Left ventricle myocardium superior (tissue), 1 donor: ENCODE measurements at places on chromosomes 2 and 18.

DNA sequence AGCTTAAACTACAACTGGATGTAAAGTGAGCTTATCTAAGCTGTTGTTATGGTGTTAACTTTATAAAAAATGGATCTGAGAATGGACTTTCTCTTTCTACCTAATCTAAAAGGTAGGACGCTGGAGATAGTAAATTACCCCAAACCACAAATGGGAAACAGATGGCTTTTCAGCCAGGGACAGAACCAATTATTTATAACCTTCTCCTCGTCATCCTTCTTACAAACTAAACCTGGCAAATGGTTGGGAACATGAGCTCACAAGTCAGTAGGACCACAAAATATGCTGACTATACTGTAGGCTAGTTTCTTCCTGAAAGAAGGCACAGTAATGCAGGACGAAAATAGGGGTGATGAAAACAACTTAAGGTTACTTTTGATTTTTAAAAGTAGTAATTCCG, 32.7 kb upstream of the ZDBF2 start:
- no peak for DNase-seq

- DNase-seq: no peak
These were observed 57.2 kb downstream of the HS6ST1 start for GRCh38 chr2:128261245-128262128.

DNA sequence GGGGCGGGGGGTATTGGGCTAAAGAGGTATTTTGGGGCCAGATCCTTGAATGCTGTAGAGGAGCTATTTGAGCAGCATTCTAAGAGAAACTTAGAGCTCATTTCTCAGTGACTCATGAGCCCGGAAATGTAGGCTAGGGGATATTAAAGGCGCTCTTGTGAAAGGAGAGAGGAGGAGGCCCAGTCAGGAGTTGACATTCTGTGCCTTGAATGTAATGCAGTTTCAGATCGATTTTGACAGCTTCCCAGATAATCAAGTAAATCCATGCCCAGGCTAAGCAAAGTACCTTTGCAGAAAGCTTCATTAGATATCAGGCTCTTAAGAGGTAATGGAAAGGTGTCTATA, 1.5 kb downstream of the CAB39 start:
- DNase-seq: no peak

- DNase-seq: peak; percentile 19
These were observed 8.4 kb upstream of the TMEM185B start for GRCh38 chr2:120231564-120231973.

DNA sequence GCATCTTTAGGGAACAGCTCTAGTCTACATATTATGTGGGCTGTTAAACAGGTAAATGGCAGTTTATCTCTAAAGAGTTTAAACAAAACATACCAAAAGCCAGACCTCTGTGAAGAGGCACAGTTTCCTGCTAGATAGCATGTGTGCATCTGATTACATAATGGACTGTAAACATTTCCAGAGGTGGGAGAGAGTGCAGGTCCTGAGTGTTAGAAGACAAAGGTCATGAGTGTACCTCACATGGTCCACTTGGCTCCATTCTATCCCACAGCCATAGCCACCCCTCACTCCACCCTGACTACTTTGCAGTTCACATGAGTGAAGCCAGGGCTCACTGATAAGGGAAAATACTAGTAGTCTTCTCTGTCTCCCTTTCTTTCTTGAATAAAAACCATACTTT, 233.4 kb downstream of the MTX2 start:
- no peak for DNase-seq

- DNase-seq: no peak
These were observed 4.9 kb downstream of the DCC start for GRCh38 chr18:52344881-52345280.

- no peak for DNase-seq
These were observed 221.7 kb upstream of the SH3BP4 start for GRCh38 chr2:234730066-234730640.

DNA sequence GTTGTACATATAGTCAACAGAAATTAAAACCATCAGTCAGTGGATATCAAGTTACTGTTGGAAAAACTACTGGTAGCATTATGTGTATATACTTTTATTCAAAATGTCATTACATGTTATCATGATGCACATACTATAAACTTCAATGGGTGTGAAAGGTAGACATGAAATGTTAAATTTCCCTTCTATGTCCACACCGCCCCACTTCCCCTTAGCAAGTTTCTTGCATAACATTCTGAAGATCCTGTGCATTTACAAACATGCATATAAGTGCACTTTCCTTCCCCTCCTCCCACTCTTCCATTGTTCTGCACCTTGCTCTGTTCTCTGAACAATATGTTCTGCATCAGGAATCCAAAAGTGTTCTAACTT, 16.6 kb upstream of the HK2 start:
- no peak for DNase-seq

GRCh38 chr2:6372317-6372901, 493.3 kb downstream of the CMPK2 start:
- no peak for DNase-seq

GRCh38 chr18:25099895-25100294, 252.1 kb downstream of the ZNF521 start:
- peak; percentile 38 for DNase-seq

DNA sequence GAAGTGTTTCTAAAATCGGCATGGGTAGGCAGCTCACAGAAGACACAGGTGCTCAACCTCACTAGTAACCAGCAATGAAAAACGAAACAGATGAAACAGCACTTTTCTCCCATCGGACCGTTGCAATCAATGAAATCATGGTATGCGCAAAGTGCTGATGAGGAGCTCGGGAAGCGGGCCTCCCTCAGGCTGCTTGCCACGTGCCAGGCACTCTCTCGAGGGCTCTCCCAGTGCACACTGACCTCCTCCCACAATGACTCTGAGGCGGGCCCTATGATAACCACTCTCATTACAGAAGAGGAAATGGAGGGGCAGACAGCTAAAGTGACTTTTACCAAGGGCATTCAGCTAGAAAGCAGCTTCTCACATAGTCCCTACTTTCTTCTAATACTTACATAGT, 3.8 kb upstream of the ANKRD23 start:
- DNase-seq: no peak

- no peak for DNase-seq
These were observed 163.2 kb downstream of the MTX2 start for GRCh38 chr2:176432434-176432833.

DNA sequence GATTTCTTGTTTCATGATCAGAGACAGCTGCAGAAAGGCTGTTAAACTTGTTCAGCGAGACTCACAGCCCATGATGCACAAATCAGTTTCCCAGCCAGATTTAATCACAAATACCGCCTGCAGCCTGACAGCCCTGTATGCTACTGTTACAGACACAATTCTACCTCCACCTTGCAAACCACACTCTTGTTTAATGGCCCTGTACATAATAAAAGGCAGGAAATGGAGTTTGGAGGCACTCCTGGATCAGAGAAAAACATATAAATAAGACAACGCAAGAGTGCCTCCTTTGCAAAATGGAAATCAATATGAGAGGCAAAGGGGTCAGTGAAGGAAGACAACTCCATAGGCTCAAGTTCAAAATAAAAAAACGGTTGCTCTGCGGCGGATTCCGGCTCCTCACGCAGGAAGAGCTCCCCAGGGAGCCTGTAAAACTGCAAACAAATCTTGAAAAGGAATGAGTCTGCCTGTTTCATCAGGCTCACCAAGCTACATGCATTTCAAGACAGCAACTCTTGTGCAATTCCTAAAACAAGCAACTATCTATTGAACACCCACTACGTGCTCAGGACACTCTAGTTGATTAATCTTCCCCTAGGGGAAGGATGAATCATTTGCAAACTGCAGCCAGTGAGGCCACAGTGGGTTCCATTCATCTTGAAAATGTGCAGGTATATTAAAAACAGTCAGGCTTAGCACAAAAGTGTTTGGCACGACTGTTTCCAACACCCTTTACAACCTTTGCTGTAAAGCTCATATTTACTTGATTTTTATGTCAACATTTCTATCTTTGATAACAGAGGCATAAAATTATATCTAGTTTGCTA, 37.5 kb downstream of the TBC1D8 start:
- DNase-seq: no peak

- DNase-seq: no peak
These were observed 7.3 kb downstream of the GREB1 start for GRCh38 chr2:11540996-11541692.

GRCh38 chr18:22773944-22774343, 159.2 kb upstream of the RBBP8 start:
- no peak for DNase-seq

GRCh38 chr2:188385857-188386256, 94.2 kb downstream of the GULP1 start:
- no peak for DNase-seq

DNA sequence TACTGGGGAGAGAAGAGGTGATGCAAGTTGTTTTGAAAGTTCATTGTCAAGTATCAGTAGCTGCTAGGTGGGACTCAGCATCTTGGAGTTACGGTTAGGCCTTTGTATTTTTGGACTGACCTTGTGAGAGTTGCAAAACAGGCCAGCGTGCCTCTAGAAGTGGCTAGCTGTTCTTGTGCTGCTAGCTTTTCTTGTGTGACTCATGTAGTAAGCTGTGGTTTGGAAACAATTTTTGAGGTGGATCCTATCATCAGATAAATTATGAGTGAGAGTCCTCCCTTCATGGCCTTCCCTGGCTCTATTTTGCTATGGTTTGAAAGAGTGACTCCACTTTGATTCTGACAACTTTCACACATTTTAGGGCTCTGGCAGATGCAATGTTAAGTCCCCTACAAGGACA, 409.2 kb upstream of the HS6ST1 start:
- DNase-seq: no peak

DNA sequence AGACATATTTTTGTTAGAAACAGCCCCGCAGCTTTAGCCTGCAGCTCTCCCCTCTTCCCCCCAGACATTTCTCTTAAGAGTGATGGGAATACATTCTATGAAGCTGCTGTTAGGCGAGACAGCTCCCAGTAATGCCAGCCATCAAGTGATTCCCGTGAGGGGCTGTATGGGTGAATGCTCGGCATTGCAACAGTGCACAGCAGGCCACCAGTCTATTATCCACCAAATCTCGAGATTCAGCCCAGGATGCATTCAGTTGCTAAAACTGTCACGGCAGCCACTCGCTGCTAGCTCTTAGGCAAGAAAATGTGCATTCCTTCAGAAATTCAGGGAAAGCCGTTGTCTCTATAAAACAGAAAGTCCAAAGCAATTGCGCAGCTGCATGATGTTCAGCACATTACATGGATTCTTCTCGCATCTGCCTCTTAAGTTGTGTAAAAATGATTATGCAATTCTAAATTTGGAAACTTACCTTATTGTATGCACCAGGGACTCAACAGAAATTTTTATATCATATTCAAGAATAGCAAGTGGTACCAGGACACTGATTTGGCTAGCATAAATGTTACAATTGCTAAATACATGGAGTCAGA, 211.3 kb upstream of the ARL4C start:
- DNase-seq: no peak

GRCh38 chr2:60890393-60890707, 9.0 kb downstream of the REL start:
- DNase-seq: no peak

GRCh38 chr2:105005181-105005951, 32.5 kb upstream of the MRPS9 start:
- no peak for DNase-seq

DNA sequence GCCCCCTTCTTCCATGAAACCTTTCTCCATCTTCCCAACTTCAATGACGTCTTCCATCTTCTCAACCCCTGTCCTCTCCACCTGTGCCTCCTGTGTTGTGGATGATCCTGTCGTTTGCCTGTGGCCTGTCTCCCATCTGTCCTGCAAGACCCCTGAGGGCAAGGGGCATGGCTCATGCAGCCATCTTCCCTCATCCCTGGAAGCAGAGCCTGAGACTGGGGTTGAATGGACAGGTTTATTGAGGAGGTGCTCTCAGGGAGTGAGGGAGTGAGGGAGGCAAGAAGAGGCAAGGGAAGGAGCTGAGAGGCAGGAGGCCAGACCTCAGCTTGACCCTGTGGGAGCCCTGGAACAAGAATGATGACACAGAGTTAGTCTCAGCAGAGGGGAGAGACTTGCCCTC, 7.3 kb downstream of the SPATA3 start:
- DNase-seq: no peak

- no peak for DNase-seq
These were observed 79.0 kb downstream of the HDAC4 start for GRCh38 chr2:239321596-239322415.

- DNase-seq: no peak
These were observed 123.4 kb downstream of the GULP1 start for GRCh38 chr2:188414869-188415753.
